ENCODE measurements at places on chromosomes 3 and 15. TPM values are rescaled to one million over a fixed set of nuclear protein-coding genes. Genes with fewer than 3 reads are reported as not detected.

- DNase-seq, result no peak
These were observed 328.2 kb downstream of the SHQ1 start for GRCh38 chr3:72519946-72520604.

DNA sequence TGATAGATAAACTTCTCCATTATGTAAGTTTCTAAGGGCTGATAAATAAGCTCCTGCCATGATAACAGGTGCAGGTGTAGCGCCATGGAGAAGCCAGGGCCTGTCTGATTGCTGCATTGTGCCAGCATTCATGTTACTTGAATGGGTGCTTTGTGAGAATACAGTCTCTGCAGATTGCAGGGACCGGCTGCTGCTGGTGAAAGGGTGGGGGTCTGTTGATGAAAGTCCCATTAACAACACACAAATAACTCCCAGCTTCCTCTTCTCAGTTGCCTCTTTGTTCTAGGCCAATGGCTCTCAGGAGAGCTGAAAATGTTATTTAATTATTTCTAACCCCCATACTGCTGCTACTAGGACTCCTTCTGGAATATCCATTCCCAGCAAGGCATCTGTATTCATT, 77.2 kb downstream of the RTP4 start:
- DNase-seq, result no peak

- no peak for DNase-seq
These were observed 337.7 kb downstream of the SLC9A9 start for GRCh38 chr3:143510601-143511000.

DNA sequence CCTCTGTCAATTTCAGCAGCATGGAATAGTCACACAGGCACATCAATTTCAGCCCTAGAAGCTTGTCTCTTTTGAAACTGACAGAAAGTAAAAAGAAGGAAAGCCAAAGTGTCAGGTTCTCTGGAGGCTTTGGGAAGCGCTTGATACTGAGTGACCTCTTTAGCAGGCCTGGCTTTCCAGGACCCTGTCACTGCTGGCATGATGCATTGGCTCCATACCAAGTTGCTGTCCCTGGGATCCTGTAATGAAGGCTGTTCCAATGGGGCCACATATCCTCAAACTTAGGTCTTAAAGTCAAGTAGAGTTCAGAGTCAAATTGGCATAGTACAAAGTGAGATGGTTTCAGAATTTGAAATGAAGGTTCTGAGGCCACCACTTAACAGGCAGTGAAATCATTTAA, 640.9 kb downstream of the SQOR start:
- no peak for DNase-seq

GRCh38 chr3:112333002-112333380, at the start of gene CD200:
TSS of gene CD200 (plus strand) at chr3:112333156. CDS start at chr3:112333213, 57 bp downstream.
- DNase-seq, result peak; percentile 69

GRCh38 chr15:101526890-101527289, 37.4 kb upstream of the PCSK6 start:
- DNase-seq, result no peak

GRCh38 chr3:171487382-171487781, 27.2 kb upstream of the TNIK start:
- no peak for DNase-seq

DNA sequence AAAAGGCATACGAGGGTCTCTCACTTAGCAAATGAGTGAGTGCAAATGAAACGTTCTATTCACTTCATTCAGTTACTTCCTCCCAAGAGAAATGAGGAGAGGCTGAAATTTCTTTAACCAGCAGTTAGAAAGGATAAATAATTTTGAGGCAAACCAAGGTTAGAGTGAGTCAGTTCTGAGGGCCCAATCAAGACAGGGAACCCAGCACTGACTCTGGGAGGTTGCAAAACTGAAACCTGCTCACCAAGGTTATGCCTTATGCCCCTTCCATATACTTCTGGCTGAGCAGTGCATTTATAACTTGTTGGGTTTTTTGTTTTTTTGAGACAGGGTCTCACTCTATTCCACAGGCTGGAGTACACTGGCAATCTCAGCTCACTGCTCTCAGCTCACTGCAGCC, 4.5 kb upstream of the RPSA start:
- no peak for DNase-seq

GRCh38 chr3:64291956-64292355, 66.7 kb upstream of the PRICKLE2 start:
- no peak for DNase-seq

- no peak for DNase-seq
These were observed 112.0 kb downstream of the SOX2 start for GRCh38 chr3:181823716-181824115.

DNA sequence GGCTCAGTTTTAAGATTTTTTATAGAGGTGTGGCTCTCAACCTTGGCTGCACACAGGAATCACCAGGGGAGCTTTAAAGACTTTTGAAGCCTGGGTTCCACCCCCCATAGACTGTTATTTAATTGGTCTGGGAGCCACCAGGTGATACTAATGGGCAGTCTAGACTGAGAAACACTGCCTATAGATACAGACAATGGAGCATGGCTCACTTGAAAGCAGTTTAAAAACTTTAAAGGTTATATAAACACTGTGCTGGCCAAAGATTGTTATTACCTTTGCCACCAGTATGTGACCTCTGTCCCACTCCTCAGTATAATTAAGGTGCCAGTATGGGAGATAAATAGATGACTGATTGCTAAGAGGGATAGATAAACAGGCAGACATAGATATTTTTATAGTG, 3.8 kb downstream of the GOLIM4 start:
- DNase-seq, result no peak

DNA sequence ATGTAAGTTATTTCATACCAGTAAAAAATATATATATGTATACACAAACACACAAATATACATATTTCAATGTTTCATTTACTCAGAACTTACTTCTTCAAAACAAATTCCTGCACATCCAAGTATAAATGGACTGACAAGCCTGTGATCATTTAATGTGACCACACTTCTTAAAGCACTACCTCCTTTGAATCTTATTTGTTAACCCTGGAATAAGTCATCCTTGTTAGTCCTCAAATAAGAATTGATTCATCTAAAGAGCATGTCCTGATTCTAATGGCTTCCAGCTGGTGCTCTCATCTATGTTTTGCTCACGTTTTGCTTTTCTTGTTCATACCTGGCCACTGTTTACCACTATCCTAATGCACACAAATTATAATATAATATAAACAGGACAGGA, 103.9 kb upstream of the UBP1 start:
- DNase-seq, result no peak

GRCh38 chr3:120196333-120196732, 88.7 kb downstream of the GPR156 start:
- DNase-seq, result no peak

- no peak for DNase-seq
These were observed 35.7 kb upstream of the ZNF770 start for GRCh38 chr15:35023804-35024203.

DNA sequence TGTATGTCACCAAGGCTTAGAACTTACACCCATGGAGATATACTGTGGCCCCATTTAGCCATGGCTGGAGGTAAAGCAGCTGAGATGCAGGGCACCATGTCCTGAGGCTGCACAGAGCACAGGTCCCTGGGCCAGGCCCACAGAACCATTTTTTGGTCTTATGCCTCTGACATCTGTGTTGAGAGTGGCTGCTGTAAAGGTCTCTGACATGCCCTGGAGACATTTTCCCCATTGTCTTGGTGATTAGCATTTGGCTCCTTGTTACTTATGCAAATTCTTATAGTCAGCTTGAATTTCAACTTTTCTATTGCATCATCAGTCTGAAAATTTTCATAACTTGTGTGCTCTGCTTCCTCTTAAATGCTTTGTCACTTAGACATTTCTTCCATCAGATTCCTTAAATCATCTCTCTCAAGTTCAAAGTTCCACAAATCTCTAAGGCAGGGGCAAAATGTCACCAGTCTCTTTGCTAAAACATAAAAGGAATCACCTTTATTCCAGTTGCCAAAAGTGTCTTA, 701.3 kb downstream of the EPHA3 start:
- DNase-seq, result no peak

GRCh38 chr3:186487819-186488218, 56.4 kb downstream of the CRYGS start:
- no peak for DNase-seq

GRCh38 chr3:184907681-184908649, 96.0 kb downstream of the VPS8 start:
- no peak for DNase-seq

DNA sequence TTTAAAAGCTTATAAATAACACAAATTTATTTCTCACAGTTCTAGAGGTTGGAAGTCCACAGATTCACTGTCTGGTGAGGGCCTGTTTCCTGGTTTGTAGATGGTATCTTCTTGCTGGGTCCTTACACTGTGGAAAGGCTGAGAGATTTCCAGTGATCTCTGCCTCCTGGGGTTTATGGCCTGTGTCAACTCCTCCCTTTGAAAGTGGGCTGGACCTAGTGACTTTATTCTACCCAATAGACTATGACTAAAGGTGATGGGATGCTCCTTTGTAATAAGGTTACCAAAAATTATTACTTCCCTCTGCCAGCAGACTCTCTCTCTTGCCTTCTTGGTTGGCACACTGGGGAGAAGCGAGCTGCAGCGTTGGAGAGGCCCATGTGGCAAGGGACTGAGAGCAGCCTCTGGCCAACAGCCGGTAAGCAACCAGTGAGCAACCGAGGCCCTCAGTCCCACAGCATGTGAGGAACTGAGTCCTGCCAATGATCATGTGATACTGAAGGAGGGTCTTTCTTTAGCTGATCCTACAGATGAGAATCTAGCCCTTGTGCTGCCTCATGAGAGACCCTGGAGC, 14.0 kb upstream of the COPG1 start:
- no peak for DNase-seq

DNA sequence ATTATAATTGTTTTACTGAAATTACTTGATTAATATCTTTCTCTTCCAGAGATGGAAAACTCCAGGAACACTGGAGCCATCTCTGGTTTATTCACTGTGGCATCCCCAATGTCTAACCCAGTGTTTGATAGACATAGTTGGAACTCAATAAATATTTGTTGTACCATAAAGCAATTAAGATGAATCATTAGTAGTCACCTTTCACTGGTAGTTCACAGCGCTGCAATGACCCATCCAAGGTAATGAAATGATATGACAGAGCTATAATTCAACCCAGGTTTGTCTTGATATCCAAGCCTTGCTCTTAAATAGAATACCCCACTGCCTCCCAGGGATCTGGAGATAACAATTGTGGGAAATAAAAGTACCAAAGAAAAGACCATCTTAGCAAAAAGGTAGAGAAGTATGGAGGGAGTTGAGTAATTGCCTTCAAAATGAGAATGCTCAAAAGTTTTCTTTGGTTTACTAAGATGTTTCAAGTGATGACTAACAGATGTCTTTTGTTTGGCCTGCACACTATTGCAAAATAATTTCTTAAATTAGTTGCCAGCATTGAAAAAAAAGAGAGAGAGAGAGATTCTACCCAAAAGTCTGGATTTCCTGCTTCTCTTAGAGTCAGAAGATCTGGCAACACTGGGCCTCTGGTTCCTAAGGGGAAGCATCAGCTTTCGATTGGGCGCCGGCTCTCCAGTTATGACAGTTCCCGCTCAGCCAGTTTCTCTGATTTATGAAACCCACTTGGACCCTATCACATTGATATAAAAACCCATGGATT, 348.5 kb downstream of the ERC2 start:
- DNase-seq, result no peak

DNA sequence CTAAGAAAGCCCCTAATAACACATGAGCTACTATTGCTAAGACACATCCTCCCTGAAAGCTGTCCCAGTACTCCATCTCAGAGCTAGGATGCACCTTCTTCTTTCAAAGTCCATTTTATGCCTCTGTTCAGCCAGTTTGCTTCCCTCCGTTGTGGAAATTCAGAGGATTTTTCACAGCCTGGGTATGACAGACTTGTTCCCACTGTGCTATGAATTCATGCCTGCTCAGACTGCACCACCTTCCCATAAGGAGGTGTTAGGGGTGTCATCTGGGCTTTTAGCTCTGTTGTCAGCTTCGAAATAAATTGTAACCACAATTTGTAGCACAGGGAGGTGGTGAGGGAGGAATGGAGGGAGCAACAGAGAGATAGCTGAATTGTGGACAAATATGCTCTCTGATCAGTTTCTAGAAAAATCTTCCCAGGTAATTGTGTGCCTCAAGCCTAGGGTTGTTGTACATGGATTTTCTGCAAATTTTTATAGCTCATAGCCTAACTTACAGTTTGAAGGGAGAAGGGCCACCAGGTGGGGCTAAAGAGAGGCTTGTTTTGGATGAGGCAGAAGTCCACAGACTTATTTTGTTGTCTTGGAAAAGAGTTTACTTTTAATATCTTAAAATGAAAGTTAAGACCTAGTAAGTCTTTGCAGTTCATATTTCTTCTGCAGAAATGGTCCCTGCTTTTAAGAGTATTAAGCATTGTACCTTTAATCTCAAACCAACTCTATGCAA, 462.0 kb downstream of the PDCD6IP start:
- peak; percentile 66 for DNase-seq

DNA sequence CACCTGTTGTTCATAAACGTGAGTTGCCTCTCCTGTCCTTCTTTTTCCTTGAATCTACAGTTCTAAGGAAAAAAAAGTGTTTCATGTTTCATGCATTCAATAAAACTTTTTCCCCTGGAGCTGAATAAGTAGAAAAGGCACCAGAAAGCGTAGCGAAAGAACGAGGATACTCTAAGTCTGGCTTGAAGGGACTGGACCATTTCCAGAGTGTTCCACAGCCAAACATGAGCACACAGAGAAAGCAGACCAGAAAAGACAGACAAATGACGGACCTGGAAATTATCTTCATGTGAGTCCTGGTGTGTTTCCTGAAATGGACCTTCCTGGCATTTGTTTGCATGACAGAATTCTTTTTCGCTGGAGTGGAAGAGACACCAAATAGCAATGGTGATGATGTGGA, 204.7 kb downstream of the SV2B start:
- DNase-seq, result no peak

DNA sequence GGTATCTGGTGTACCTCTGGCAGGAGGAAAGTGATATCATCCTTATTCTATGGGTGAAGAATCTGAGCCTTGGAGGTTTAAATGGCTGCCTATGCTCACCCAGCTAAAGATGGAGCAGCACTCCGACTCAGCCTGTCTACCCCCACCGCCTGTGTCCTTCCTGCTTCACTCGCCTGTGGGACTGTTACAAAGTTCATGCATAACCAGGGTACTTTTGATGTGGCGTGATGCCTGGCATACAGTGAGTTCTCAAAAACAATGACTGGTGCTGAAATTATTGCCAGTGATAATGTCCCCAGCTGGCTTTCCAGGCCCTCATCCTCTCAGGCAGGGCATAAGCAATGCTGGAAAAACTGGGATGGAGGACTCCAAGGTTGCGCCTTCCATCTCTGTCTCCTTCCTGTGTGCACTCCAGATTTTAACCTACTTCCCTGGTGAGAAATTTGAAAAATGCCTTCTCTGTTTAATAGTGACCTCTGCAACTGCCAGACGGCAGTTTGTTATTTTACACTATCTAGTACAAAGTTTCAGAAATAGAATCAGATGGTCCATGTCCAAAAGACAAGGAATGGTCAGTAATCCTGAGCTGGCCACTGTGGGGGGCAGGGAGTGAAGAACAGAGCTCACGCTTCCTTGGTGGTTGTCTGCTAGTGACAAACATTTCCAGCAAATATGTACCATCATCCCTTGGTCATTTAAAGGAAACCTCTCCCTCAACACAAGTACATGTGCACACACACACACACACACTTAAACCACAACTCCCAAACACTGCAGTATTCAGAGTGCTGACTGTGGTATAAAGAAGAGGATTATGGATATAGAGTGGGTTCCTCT, 86.5 kb upstream of the NMNAT3 start:
- no peak for DNase-seq

- DNase-seq, result no peak
These were observed 6.2 kb upstream of the NEDD4 start for GRCh38 chr15:55999658-56000057.

GRCh38 chr3:19263606-19264005, 115.3 kb downstream of the KCNH8 start:
- no peak for DNase-seq

Gene GP9
- 0.47 TPM for polyA plus RNA-seq

Gene CPLX3
- not detected for polyA plus RNA-seq

Gene TMCO5A
- not detected for polyA plus RNA-seq

Gene HRH1
- polyA plus RNA-seq, result 2.0 TPM

Gene ALDH1A2
- 284 TPM for polyA plus RNA-seq
